DMS53 (cell line): ENCODE measurements at places on chromosomes 3 and 15.

- no peak for DNase-seq
Measured at GRCh38 chr3:15539066-15539465, 17.6 kb upstream of the COLQ start.

DNA sequence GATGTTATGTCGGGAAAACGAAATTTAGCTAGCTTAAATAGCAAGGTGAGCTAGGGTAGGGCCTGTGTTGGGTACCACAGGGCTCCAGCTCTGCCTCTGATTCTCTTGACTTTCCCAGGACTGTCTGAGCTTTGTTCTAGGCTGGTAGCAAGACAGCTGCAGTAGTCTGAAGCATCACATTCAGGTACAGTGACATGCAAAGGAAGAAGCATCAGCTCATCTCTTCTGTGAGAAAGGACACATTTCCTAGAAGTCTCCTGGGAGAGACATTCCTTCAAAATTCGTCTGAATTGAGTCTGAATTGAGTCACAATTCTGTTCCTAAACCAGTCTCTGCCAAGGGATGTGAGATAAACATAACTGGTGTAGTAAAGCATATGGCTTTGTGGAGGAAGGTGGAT is 8.5 kb upstream of the UBXN7 start:
- DNase-seq = no peak

DNA sequence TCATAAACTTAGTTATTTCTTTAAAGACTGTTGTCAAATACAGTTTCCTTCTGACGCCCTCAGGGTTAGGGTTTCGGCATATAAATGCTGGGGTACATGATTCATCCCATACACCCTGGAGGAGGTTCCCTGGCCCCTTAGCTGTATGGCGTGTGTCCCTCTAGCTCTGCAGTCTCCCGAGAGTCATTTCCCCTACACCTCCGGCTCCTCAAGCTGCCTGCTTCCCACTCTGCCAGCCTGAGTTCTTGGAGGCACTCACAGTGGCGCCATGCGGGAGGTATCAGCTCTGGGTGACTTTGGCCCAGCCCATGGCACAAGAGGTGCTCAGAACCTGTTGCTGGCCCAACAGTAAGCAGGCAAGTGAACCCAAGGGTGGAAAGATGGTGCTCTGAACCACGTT is 70.2 kb upstream of the TRPM1 start:
- DNase-seq = no peak

DNA sequence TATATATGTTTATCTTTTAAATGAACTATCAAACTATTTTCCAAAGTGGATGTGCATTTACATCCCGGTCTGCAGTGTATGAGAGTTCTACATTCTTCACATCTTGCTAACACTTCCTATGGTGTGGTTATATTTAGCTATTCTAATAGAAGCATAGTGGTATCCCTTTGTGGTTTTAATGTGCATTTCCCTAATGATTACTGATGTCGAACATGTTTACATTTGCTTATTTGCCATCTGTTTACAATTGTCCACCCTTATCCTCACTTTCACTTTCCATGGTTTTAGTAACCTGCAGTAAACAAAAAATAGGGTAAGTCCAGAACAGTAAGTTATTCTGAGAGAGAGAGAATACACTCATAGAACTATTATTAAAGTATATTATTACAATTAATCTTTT is 360.5 kb upstream of the NAALADL2 start:
- no peak for DNase-seq

DNA sequence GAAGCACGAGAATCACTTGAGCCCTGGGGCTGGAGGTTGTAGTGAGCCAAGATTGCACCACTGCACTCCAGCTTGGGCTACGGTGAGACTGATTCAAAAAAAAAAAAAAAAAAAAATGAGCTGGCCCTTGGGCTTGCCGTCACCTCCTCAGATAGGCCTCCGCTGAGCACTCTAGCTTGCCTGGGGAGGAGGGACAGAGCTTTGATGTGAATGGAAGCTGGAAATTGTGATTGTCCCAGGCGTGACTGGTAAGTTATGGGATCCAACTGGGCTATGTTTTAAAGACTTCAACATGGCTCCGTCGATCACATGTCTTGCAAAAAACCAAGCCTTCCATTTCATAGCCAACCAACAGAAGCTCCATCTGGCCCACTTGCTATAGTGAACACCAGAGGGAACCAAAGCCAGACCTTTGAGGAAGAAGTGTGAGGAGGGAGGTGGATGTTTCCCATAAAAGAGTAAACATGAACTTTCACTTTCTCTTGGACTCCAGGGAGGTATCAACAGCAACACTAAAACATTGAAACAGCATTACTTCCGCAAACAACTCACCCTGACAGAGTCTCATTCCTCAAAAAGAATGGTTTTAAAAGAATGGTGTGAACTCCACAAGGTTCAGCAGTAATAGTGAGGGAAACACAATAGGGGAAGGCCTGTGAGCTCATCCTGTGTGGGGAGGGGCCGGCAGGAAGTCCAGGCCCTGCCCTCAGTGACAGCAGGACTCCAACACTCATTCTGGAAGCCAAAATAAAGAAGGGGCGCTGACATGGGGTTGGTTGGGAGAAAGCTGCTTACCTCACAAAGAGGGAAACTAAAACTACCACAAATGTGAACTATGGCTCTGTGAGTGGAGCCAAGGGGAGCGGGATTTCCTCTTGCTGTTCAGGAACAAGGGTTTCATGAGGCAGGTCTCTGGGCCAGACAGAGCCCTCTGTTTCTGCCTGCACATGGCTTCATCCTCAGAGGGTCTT is 59.2 kb upstream of the IL12A start:
- DNase-seq = peak; percentile 51

GRCh38 chr3:184030536-184030935 is 1.0 kb upstream of the HTR3D start:
- no peak for DNase-seq

- no peak for DNase-seq
Measured at GRCh38 chr3:185846037-185846436, 21.2 kb upstream of the IGF2BP2 start.

GRCh38 chr3:115683305-115683704 is 60.0 kb downstream of the GAP43 start:
- no peak for DNase-seq

GRCh38 chr15:69540622-69541021 is 88.0 kb downstream of the RPLP1 start:
- peak; percentile 33 for DNase-seq

- no peak for DNase-seq
Measured at GRCh38 chr3:184300378-184300720, 1.3 kb downstream of the PSMD2 start.

DNA sequence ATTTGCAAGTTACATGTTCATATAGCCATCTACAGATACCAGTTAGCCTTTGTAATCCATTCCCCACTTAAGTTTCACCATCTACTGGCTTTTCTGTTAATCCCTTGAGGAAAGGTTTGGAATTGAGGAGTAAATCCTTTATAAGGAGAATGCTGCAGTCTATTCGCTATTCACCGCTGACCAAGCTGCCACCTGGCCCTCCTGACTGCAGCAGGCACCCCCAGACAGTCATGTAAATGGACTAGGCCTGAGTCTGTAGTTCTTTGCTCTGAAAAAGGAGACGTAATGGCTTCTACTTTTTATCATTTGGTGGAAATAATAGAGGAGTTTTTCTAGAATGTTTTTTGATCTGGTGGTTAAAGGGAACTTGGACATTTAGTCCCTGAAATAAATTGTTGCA is 3.2 kb downstream of the HIGD2B start:
- no peak for DNase-seq

GRCh38 chr3:189981668-189982067 is 139.0 kb downstream of the P3H2 start:
- no peak for DNase-seq

GRCh38 chr3:37779289-37780152 is 82.2 kb upstream of the CTDSPL start:
- peak; percentile 76 for DNase-seq

- no peak for DNase-seq
Measured at GRCh38 chr3:141045849-141046248, 5.3 kb upstream of the SPSB4 start.

- no peak for DNase-seq
Measured at GRCh38 chr3:180351601-180352000, 250.4 kb upstream of the TTC14 start.

- DNase-seq = no peak
Measured at GRCh38 chr15:56568466-56569167, 103.7 kb upstream of the MNS1 start.
